Activated CD4-positive, alpha-beta T cell treated with anti-CD3 and anti-CD28 coated beads for 36 hours (primary cell): ENCODE measurements at places on chromosomes 3 and 15. TPM values are rescaled to one million over a fixed set of nuclear protein-coding genes. Genes with fewer than 3 reads are reported as not detected.

The CD200 gene
- total RNA-seq, result 30.2 TPM

The CSTA gene
- not detected for total RNA-seq

The ZNF502 gene
- 1.8 TPM for total RNA-seq

The FBXO40 gene
- not detected for total RNA-seq

The CASR gene
- total RNA-seq, result 0.05 TPM

The CDCP1 gene
- total RNA-seq, result 3.7 TPM

The CORO2B gene
- total RNA-seq, result 0.09 TPM

The CFAP100 gene
- not detected for total RNA-seq

The FOXB1 gene
- total RNA-seq, result 0.56 TPM

The ISLR2 gene
- total RNA-seq, result not detected

The OR5K4 gene
- total RNA-seq, result not detected

The CRTAP gene
- total RNA-seq, result 39.2 TPM

The PLA2G4D gene
- not detected for total RNA-seq
